ACHN (cell line): ENCODE measurements at places on chromosomes 7 and 10.

- DNase-seq, result no peak
These were observed 786 bp upstream of the AKR1C4 start for GRCh38 chr10:5195727-5196374.

- DNase-seq, result no peak
These were observed 583.5 kb downstream of the PARD3 start for GRCh38 chr10:34231441-34232180.

- no peak for DNase-seq
These were observed 81.3 kb upstream of the DKK1 start for GRCh38 chr10:52232561-52233350.

DNA sequence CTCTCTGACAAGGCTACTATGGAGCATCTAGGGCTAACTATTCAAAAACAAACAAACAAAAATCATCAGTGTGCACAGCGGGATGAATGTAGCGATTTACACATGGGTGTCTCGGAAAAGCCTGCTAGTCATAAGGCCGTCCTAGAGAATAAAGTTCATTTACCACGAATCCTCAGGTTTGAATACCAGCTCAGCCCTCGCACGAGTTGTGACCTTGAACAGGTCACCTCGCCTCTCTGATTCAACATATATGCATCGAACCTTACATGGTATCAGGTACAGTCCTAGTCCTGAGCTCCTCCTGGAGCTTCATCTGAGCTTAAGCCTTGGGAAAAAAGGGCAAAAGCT is 572 bp downstream of the ATP5MF start:
- DNase-seq, result no peak

- DNase-seq, result no peak
These were observed 24.7 kb upstream of the SEM1 start for GRCh38 chr7:96734343-96734742.
